ENCODE measurements at places on chromosomes 11 and 22.

DNA sequence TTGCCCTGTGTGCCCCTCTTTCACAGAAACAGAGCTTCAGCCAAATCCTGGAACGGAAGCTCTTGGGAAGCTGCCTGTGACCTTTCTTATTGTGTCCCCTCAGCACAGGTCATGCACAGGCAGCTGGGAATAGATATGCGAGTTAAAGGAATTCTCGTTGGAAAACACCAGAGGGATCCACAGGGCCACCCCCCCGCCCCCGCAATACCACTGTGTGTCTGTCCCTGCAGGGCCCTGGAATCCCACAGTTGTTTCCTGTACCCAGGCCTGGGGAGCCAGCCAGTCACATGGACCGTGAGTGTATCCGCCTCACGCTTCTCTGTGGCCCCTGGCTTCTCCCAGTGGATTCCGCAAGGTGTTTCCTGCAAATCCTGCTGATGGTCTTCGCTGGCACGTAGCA is 29.0 kb downstream of the TIMP3 start:
- no peak for DNase-seq

DNA sequence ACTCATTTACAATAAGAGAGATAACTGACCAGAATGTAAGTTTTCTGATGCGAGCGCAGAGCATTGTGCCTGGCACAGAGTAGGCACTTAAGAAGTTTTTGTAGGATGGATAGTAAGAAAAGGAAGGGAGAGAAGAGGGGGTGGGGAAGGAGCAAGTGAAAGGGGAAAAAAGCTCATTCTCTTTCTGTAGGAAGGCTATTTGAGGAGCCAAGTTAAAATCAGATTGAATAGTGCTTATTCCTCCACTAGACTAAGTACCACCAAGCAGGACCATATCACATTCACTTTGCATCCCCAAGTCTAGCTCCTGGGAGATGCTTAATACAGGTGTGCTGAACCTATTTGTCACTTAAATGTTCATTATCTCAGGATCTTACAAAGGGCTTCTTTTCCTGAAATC is 14.1 kb upstream of the CRKL start:
- DNase-seq, result no peak

- DNase-seq, result peak; percentile 74
Measured at GRCh38 chr11:11841116-11841722, 553 bp upstream of the USP47 start.

DNA sequence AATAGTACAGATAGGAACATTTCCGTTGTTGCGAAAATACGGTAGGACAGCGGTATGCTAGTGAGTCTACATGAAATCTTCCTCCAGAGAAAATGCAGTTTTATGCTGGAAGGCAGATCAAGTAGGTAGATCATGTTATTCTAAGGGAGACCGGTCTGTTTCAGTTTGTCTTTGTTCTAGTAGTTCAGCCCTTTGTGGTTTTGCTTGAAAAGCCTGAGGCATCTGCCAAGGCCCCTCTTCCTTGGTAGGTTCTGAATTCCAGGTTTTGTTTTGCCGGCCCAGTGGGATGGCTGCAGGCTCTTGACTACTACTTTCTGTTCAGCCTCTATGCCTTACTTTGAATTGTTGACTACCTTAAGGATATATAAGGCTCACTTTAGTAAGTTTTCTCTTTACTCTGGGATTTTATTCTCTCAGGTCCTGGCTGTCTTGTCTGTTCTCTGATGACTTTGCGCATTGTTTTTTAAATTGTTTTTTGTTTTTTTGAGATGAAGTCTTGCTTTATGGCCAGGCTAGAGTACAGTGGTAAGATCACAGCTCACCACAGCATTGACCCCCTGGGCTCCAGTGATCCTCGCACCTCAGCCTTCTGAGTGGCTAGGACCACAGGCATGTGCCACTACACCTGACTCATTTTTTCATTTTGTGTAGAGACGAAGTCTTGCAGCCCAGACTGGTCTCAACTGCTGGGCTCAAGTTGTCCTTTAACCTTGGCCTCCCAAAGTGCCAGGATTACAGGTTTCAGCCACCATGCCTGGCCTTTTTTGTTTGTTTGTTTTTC is 53.7 kb downstream of the HIPK3 start:
- no peak for DNase-seq

DNA sequence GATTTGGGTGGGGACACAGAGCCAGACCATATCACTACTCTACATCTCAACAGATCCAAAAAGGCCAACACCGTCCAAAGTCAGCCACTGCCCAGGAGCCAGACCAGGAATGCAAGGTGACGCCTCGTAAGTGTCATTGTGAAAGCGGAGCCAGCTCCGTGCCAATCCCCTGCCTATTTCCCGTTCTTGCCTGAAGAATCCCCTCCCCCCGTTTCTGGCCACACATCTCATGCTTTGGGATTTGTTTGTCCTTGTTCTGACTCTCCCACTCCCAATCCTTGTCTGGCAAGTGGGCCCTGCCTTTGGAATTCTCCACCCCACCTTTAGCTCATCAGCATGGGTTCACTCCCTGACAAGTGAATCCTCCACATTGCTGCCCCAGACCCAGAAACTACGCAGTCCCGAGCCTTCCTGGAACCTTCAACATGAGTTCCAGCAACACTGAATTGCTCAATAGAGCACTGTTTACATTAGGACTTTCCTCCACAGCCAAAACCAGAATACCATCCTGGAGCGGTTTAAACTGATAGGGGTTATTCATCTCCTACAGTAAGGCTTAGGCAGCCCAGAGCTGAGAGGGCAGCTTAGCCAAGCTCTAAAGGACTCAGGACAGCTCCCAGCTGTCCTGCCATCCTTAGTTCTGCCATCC is 6.0 kb upstream of the SLC35C1 start:
- peak; percentile 42 for DNase-seq

DNA sequence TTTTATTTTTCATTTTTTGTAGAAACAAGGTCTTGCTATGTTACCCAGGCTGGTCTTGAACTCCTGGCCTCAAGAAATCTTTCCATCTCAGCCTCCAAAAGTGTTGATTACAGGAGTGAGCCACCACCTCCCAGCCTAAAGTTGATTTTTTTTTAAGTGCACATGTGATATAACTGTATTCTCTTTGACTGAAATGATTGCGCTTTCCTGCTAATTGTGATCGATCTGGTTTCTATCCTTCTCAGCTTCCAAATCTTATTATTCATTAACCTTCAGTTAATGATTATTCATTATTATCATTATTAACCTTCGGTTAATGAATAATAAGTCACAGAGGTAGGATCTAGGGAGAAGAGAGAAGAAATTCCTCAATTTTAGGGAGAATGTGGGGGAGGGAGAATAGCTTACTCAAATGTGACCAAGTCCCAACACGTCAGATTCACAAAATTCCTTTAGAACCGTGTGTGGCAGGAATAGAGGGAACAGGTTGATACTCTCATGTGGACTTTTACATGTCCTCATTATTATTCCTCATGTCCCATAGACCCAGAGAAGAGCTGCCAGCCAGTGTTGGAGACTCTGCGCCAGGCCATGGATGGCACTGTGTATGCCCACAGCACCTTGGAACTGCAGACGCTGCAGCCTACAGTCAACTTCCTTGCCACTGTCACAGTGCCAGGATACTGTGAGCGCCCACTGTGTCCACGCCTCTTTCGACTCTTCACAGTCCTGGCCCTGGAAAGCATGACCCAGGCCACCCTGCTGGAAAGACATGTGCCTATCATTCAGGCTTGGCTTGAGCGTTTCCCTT is 47.1 kb downstream of the RRP8 start:
- DNase-seq, result no peak

- peak; percentile 67 for DNase-seq
Measured at GRCh38 chr11:68841718-68842426, at the start of gene CPT1A. CPT1A (minus strand) TSS chr11:68841916; CDS start chr11:68815474, 26,442 bp downstream.

DNA sequence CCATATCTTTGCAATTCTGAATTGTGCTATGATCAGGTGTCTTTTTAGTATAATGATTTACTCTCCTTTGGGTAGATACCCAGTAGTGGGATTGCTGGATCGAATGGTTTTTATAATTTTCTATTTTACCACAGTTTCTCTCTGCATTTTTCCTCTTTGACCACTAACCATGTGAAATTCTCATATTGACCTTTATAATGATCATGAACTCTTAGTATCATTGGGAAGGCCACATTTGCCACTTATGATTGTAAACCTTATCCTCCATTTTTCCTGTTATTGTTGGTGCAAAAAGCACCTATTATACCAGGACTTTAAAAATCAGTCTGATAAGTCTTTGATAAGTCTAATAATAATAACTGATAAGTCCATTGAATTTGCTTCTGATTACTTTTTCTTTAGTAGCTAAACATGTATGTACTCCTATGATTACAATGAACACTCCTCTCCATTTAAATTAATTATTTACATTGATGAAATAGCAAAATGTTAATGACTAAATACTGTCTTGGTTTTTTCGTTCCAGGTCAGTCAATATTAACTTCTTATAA is 9.6 kb downstream of the NEAT1 start:
- no peak for DNase-seq

DNA sequence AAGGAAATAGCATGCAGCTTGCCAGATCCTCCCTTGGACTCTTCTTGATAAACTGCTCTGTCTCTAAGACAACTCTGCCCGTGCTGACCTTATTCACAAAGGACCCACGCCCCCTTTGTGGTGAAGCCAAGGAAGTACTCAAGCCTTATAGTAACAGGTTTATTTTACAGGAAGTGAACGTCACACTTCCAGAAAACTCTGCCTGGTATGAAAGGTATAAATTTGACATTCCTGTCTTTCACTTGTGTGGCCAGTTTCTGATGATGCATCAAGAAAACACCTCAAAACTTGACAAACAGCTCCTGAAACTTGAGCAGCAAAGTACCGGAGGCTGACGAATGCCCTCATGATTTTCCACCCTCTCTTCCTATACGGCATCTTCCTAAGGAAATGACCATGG is 12.5 kb upstream of the PELI3 start:
- DNase-seq, result no peak

DNA sequence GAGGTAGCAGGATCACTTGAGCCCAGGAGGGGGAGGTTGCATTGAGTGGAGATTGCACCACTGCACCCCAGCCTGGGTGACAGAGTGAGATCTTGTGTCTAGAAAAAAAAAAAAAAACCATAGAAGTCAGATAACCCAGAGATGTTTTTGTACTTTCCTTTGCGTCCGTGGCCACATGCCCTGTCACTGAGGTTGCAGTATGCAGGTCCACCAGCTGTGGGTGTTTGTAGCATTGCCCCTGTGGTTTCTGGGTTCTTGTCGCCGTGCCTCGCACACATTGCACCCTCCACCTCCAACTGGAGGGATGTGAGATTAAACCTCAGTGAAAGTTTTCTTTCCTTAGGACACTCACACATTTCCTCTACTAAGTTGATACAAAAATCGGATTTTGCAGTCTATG is 70.3 kb downstream of the TNRC6B start:
- DNase-seq, result no peak

- no peak for DNase-seq
Measured at GRCh38 chr11:116611998-116612620, 160.7 kb downstream of the BUD13 start.

- no peak for DNase-seq
Measured at GRCh38 chr11:73249853-73250783, 22.0 kb upstream of the P2RY6 start.

- DNase-seq, result no peak
Measured at GRCh38 chr11:110373051-110373702, 56.6 kb upstream of the FDX1 start.

DNA sequence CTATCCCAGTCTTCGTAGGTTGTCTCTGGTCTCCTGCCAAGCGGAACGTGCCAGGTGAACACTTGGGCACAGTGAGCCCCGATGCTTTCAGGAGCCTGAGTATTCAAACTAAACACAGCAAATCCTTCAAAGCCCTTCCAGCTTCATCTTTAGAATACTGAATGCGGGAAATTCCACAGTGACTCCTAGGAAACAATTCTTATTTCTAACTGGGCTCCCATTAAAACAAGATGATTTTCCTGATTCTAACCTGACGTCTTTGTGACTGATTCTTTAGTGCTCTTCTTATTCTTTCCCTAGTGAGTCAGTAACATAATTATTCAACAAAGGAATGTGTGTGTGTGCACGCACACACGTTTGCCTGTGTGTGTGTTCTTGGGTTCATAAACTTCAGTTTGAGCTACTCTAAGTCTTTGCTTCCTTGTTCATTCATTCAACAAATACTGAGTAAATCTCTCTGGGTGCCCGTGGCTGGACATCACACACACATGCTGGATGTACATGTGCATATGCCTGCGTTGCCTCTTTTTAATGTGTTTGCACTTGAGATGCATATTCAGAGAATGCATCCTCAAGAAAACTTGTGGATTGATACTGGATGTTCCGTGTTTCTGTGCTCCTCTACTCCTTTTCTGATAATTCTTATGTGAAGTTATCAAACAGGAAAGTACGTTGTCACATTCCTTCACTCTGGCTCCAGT is 134.5 kb downstream of the WNT7B start:
- DNase-seq, result no peak

DNA sequence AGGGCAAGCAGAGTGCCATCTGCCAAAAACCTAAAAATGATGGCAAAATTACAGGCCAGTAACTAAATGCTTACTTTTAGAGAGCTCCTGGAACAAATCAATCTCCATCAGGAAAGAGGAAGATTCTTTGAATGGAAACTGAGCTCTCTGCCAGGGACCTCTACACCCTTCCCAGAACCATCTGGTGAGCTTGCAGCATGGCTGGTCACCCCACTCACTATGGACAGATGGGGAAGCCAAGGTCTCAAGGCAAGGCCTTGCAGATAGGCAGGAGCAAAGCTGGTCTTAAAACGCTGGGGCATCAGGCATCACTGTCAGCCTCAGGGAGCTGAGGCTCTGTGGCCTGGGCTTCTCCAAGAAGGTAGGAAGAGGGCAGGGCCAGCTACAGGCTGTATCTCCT is 36.2 kb downstream of the SERGEF start:
- DNase-seq, result no peak

GRCh38 chr22:48448821-48449220 is 1378.9 kb downstream of the BRD1 start:
- DNase-seq, result no peak

GRCh38 chr11:109374441-109374840 is 47.5 kb upstream of the C11orf87 start:
- no peak for DNase-seq

DNA sequence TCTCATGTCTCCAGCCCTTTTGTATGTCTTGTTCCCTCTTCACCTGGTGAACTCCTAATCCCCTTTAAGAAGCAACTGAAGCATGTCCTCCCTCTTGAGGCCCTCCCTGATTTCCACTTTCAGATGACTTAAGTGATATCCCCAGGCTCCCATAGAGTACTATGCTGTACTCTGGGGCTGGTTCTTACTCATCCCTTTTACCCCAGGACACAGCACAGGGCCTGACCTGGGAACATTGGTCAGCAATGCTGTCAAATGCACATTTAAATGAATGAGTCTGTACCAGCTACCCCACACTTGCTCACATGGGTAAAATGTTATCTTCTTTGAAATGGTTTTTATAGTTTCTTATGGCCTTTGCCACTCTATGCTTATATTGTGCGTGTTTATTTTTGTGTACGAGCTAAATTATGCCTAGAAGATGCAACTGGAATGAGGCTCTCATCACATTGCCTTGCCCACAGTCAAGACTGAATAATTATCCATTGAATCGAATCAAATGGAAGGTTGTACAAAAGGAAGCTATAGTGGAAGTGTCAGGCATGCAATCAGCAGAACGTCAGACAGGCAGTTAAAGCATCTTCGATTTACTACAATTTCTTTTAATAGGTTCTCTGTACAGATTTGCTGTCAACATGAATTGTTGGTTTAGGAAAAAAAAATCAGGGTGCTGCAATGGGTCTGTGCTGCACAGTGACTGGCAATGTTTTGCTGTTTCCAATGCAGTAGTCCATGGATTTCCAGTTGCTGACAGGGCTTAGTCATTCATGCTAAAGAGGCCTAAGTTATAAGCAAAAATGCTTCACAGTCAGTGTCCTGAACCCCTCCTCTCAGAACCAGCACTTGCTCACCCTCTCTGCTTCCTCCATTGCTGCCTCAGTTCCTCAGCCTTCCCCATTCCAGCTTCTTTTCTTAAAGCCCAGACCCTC is 79.5 kb downstream of the PARVA start:
- no peak for DNase-seq

GRCh38 chr11:12188548-12189317 is 78.3 kb downstream of the MICAL2 start:
- no peak for DNase-seq

All from NCI-H526 treated with DMSO at 0.1 percent for 48 hours (cell line).